T-cell (primary cell): ENCODE measurements at places on chromosomes 7 and 10.

GRCh38 chr7:11829954-11830353, 2.0 kb downstream of the THSD7A start:
- no peak for DNase-seq

DNA sequence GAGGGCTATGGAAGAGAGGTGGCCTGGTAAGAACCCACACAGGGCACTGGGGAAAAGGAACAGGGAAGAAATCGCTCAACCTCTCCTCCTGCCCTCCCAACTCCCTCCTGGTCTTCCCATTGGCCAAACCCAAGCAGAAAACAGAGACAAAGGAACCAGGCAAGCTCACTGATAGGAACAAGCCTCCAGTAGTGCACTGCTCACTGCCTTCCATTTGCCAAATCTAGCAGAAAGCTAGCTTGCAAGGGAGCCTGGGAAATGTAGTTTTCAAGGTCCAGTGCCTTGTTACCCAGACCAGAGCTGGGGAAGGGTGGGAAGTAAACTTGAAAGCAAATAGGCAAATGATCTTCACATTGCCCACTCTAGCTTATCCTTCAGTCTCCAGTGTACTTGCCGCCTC, 556.1 kb upstream of the AUTS2 start:
- no peak for DNase-seq

GRCh38 chr7:148286150-148286549, 304.4 kb upstream of the C7orf33 start:
- no peak for DNase-seq

- DNase-seq: no peak
Measured at GRCh38 chr10:98623176-98623575, 176.4 kb upstream of the HPS1 start.

GRCh38 chr10:17984056-17984455, 32.3 kb downstream of the SLC39A12 start:
- DNase-seq: no peak

DNA sequence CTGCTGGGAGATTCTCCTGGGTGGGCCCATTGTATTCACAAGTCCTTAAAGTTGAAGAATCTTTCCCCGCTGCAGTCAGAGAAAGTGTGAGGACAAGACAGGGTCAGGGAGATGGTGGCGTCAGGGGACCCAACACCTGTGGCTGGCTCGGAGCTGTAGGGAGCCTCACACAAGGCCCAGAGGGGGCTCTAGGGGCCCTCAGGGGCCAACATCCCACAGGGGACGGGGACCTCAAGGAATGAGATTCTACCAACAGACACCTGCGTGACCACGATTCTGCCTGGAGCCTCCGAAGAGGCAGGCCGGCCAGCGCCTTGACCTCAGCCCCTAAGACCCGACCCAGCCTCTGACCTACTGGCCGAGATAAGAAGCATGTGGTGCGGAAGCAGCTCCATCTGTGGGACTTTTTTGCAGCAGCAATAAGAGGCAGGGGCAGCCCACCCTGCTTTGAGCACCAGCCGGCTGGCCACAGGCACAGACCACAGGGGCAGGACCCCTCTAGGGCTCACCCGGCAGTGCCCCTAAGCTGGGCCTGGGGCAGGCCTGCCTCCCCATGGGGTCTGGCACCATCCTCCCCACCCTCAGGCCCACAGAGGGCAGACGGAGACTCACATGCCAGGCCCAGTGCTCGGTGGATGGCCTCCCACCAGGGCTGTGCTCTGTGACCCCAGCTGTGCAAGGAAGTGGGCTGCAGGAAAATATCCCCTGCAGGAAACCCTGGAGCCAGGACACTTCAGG, 13.2 kb downstream of the RASGEF1A start:
- no peak for DNase-seq

GRCh38 chr7:13948019-13948801, 41.3 kb downstream of the ETV1 start:
- DNase-seq: no peak

DNA sequence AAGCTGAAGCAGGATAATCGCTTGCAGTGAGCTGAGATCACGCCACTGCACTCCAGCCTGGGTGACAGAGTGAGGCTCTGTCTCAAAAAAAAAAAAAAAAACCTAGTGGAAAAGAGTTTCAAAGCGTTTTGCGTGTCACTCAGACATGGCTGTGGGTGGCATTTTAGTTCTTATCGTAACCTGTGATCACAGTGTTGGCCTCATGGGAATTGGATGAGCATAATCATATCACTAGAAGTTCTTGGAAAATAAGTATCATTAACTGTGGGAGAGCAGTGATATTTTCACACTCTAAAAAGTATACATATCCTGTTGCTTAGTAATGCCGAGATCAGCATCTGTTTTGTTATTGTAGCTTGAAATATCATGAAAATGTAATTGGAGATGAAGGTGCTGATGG, 92.6 kb downstream of the CREM start:
- DNase-seq: no peak

- DNase-seq: no peak
Measured at GRCh38 chr7:71752171-71752935, 620.4 kb downstream of the GALNT17 start.

DNA sequence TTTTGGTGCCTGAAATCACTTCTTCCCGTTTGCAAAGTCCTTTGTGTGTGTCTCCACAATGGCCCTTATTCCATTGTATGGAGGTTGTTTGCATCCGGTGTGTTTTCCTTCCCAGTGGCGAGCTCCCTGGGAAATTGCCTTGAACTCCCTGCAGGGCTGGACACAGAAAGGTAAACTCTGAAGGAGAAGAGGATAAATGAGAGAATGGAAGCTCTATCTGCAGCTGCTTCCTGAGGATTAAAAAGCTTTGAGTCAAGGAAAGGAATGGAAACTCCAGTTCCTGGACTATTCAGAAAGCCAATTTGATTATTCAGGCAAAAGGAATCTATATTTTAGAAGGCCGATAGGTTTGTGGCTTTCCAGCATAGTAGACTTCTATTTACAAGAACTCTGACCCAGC, 4.4 kb upstream of the GRK5 start:
- no peak for DNase-seq
